GM12878 (cell line): ENCODE measurements at places on chromosomes 5 and 9. TPM values are rescaled to one million over a fixed set of nuclear protein-coding genes. Genes with fewer than 3 reads are reported as not detected.

- peak; percentile 7 for DNase-seq
These were observed 151.8 kb upstream of the VLDLR start for GRCh38 chr9:2469681-2470221.

DNA sequence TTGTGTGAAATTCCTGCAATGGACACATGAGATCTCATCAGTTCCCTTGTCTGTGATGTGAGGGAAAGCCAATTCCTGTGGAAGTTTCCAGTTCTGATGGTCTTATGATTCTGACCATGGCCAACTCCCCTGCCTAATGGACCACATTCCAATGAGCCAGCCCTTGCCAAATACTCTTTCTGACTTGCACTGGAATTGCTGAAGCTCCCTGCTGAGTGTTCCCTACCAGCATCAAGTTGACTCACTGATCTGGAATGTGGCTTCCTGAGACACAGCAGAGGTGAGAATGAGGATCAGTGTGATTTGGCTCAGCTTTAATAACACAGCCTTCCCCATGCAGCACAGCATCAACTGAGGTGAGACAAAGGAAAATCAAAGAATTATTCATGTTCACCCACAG, 427.8 kb downstream of the KDM4C start:
- no peak for DNase-seq

GRCh38 chr5:100643473-100643872, 108.3 kb downstream of the FAM174A start:
- DNase-seq = no peak

- DNase-seq = no peak
These were observed 344.6 kb downstream of the GLIS3 start for GRCh38 chr9:3955305-3955687.

DNA sequence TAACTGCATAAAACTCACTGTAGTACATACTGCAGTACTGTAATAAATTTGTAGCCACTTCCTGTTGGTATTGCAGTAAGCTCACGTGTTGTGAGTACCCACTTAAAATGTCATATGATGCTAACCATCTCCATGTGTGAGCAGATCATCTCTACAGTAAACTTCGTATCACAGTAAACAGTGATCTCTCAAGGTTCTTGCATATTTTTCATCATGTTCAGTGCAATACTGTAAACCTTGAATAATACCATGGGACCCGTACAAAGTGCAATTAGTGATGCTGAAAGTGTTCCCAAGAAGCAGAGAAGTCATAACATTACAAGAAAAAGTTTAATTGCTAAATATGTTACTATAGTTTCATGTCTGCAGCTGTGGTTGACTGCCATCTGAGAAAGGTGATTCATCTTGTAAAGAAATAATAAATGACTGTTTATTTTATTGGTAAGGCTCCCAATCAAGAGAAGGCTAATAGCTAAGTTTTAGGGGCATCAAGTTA, 253.8 kb upstream of the POU5F2 start:
- peak; percentile 11 for DNase-seq

CDKN2A gene
- 28.0 and 30.6 TPM in 2 replicates for total RNA-seq

PARP8 gene
- total RNA-seq = 34.5 and 37.0 TPM in 2 replicates

CCDC183 gene
- 0.27 TPM in 1 of 2 replicates, not detected in the other for total RNA-seq

SLC26A2 gene
- total RNA-seq = 5.7 and 6.1 TPM in 2 replicates

ADAMTSL2 gene
- 0.05 TPM in 1 of 2 replicates, not detected in the other for total RNA-seq

NUDCD2 gene
- 50.4 and 53.9 TPM in 2 replicates for total RNA-seq

NDUFB6 gene
- 51.2 and 54.9 TPM in 2 replicates for total RNA-seq
